CD4-positive, alpha-beta T cell treated with Interleukin-4 for 4 hours (primary cell): ENCODE measurements at places on chromosomes 2 and 18.

DNA sequence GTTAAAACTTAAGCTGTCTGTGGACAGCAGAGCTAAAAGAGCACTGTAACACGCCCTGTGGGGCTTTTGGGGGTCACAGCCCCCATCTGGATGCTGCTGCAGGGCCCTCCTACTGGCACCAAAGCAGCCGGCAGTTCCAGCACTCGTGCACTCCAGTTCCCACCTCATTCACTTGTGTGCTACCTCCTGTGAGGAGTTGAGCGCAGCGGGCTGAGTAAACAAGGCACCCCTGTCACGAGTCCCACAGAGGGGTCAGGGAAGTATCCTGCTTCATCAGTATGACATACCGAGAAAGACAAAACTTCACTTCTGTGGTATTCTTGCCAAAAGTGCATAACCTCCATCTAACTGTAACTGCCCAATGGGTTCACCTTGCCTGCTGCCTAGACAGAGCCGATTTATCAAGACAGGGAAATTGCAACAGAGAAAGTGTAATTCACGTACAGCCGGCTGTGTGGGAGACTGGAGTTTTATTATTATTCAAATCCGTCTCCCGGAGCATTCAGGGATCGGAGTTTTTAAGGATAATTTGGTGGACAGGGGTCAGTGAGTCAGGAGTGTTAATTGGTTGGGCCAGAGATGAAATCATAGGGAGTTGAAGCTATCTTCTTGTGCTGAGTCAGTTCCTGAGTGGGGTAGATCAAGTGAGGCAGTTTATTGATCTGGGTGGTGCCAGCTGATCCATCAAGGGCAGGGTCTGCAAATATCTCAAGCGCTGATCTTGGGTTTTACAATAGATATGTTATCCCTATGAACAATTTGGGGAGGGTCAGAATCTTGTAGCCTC is 41.6 kb downstream of the TMEM17 start:
- no peak for DNase-seq

DNA sequence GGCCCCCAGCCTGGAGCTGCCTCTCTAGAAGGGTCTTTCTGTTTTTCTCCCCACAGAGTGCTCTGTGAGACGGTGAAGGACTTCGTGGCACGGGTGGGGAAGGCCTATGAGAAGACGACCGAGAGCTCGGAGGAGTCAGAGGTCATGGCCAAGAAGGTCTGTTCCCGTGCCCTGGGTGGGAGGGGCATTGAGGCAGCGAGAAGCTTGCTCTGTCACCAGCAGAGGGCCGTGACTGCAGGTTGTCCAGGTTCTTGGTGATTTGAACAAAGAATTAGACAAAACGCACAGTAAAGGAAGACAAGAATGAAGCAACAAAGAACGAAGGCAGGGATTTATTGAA is 93.9 kb downstream of the DGKD start:
- no peak for DNase-seq

- DNase-seq = no peak
Observed at GRCh38 chr18:12291161-12291560, 16.9 kb upstream of the TUBB6 start.

DNA sequence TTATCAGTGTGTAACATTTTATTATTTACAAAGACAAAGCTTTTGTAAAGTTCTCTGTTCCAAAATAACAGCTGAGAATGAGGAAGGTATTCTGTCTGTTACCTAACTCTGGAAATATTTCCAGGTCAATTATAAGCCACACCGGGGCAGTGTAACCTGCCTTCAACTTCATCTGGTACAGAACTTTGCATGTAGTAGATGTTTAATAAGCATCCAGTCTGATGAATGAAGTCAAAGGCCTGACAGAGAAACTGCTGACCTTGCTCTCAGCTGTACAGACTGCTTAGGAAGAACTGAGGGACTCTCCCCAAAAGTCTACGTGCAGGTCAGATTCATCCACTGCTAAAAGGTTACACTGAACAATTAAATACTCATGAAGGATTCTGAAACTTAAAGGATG is 43.3 kb downstream of the WDFY1 start:
- no peak for DNase-seq

DNA sequence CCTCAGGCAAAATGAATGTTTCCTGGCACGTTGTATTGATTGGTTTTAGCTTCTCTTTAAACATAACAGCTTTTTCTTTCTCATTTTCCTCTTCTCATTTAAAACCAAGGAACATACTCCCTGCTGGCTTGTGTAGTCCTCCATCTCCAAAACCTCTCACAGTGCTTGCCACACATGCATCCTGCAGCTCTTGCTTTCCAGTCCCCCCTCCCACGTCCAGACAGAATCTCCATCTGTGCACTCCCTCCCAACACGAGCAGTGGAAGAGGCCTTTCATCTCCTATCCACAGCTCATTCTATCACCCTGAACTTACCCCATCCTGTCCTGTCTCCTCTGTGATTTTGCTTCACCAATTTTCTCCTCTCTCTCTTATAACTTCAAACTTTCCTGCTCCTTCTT is 99.6 kb upstream of the THSD7B start:
- no peak for DNase-seq

GRCh38 chr18:54958704-54959625 is at the start of gene CCDC68:
CCDC68 (minus strand) TSS chr18:54959461; CDS start chr18:54942791, 16,670 bp downstream.
- DNase-seq = no peak

- DNase-seq = no peak
Observed at GRCh38 chr2:32095671-32096070, 32.3 kb downstream of the SPAST start.

GRCh38 chr18:39825485-39826150 is 2129.4 kb upstream of the PIK3C3 start:
- no peak for DNase-seq

- no peak for DNase-seq
Observed at GRCh38 chr2:69917852-69918251, 2.9 kb downstream of the MXD1 start.

- no peak for DNase-seq
Observed at GRCh38 chr18:45528712-45529336, 86.5 kb upstream of the SLC14A2 start.

GRCh38 chr2:42925742-42926433 is 133.5 kb upstream of the HAAO start:
- no peak for DNase-seq

- DNase-seq = no peak
Observed at GRCh38 chr2:190889175-190889943, 8.7 kb downstream of the GLS start.

- DNase-seq = no peak
Observed at GRCh38 chr2:143633419-143633818, 504.2 kb downstream of the ARHGAP15 start.

DNA sequence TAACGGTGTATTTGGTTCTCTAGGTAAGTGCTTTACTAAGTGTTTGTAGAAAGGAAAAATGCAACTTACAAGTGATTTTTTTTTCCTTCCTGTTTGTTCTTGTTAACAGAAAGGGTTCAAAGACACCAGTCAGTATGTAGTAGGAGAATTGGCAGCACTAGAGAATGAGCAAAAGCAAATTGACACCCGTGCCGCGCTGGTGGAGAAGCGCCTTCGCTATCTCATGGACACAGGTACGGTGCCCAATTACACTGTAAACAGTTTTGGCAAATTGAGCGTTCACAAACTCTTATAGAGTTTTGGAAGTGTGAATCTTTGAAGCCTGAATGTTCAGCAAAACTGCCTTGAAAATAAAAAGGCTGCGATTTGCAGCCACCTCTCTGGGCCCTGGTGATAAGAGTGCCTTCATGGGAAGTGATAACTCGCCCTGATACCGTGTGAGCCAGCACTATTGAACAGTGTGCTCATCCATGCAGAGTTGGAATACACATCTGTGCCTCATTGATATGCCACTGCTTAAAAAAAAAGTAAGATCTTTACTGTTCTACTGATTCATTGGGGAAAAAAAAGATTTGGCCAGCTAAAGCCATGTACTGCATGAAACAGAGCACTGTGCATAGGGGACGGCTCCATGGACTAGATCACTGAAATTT is 54.0 kb upstream of the OTX1 start:
- no peak for DNase-seq

DNA sequence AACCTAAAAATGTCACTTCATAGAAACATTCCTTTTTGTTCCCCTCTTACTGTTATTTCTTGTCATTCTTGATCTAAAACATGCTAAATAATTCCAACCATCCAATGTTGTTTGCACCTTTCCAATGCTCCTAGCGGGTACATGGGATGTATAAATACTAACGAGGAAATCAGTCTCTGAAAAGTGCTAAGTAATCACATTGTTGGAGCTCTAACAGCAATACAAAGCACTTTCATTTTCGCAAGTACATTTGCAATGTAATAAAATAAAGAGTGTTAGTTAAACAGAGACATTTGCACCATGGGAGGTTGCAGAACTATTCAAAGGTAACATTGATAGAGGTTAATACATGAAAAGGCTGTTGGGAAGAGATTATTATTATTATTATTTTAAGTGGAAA is 286.2 kb upstream of the ACVR2A start:
- no peak for DNase-seq

DNA sequence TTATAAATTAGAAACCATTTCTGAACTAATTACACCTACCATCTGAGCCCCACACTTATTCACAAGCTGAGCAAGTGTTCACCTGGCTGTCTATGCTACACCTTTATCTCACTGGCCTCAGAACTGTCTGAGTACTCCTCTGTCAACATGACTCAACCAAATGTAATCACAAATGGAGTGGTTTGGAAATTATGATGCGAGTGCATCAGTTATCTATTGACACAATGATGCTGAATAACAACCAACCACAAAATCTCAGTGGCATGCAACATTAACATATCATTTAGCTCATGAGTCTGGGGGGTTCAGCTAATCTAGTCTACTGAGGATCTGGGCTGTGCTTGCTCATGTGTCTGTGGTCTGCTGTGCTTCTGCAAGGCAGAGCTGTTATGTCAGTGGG is 184.2 kb upstream of the NXPH2 start:
- no peak for DNase-seq

DNA sequence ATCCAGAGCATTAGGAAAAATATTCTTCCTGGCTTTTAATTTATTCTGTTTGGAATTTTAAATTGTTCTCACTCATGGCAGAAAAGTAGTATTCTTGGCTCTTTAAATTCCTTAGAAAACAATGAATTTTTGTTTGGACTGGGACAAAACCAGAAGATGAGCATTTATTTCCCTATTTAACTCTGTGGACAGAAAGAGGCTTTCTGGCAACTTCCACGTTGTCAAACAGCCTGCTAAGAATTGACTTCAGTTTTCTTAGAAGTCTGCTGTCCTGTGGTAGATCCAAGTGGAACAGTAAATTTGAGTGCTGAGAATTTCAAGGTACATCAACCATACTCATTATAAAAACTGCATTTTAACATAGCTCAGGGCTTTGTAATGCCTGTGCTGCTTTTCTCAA is 83.8 kb downstream of the MGAT5 start:
- DNase-seq = no peak
